ENCODE measurements at places on chromosomes 4 and X.

DNA sequence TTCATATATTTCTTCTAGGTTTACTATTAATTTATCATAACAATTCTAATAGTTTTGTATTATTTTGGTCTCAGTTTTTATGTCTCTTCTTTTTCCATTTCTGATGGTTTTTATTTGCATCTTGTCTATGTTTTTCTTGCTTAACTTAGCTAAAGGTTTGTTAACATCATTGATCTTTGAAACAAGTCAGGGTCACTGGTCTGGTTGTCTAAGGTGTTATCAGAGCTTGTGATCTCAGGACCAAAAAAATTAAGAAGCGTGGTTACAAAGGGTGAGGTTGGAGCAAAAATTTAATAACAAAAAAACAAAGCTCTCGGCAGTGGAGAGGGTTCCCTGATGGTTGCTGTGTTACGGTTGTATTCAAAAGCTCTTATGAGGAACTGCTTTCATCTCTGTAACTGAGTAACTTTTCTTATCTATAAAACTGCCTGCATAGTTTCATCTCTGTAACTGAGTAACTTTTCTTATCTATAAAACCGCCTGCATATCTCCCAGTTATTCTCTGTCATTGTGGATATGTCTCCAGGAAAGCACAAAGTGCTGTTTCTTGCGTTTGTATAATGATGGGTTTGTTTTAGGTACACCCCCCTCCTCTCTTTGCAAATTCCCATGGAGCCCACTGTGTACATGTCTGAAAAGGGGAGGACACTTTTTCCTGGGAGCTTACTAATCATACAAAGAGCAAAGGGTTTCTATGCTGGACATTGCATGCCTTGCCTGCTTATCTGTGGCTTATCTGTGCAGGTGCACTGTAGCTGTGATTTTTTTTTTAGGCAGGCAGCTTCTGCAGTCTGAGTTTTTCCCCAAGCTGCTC, 62.4 kb upstream of the UGT2B15 start:
- no peak for DNase-seq

GRCh38 chr4:93436000-93436626, 392.4 kb upstream of the ATOH1 start:
- DNase-seq: no peak

- no peak for DNase-seq
Measured at GRCh38 chr4:81142744-81143143, 72.3 kb downstream of the PRKG2 start.

GRCh38 chr4:119238068-119238722, 25.7 kb downstream of the USP53 start:
- no peak for DNase-seq

DNA sequence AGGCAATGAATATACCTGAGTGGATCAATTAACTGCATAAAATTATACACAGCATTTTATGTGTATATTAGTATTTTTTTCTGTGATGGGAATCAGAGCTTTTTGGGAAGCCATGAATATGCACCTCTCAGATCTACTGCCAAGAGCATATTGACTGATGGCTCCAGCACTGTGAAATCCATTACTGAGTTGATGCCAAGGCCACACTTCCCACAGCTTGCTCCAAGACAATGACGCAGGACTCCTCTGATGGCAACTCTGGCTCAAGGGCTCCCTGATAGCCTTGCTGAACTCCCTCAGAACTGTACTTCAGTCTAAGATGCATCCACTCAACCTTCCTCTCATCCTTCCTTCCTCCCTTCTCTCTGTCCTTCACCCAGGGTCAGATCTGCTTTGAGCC, 82.7 kb downstream of the OTC start:
- no peak for DNase-seq

- DNase-seq: peak; percentile 28
Measured at GRCh38 chr4:119587796-119588195, 40.8 kb downstream of the PDE5A start.

DNA sequence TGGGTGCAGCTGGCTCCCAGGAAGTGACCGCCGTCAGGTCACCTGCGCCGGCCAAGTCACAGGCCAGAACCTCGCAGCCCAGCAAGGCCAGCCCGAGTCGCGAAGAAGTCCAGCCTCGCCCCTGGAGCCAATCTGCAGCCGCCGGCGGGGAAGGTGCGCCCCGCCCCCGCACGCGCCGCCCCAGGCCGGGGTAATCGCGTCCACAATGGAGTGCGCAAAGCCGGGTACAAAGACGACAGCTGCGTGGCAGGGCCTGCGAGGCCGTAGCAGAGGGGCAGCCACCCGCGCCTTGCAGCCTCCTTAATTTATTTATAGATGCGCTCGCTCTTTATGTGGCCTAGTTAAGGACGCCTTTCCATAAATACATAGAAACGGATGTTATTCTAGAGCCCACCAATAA, 139.4 kb upstream of the CPEB2 start:
- no peak for DNase-seq

DNA sequence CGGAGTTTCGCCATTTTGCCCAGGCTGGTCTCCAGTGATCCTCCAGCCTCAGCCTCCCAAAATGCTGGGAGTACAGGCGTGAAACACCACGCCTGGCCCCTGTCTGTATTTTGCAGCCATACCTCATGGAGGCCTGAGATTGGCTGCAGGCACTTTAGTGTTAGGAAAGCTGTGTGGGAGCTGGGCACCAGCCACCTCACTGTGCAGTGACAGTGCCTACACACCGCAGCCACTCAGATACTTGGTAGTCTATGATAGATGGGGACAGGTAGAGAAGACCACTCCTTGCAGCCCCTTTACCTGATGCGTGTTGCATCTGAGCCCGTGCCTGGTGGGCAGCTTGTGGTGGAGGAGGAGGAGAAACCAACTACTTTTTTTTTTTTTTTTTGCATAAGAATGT, 16.3 kb downstream of the SMS start:
- DNase-seq: no peak

DNA sequence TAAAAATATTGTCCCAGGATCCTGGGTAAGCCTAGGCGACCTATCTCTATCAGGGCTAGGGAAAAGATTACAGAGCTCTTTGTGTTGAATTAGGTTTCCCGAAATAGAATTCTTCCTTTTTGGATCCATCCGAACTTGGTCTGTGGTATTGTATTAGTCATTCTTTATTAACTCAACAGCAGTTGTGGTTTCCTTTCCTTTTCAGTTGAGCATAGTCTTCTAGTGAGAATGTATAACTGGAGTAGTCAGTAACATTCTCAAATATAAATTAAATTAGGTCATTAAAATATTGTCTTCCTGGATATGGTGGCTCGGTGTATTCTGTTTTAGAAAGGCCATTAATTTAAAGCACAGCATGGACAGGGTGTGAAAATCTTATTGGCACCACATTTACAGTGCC, 520.4 kb downstream of the NLGN4X start:
- DNase-seq: peak; percentile 39

- DNase-seq: no peak
Measured at GRCh38 chrX:18041656-18042055, 179.0 kb downstream of the BEND2 start.

GRCh38 chr4:149574971-149575370, 240.7 kb downstream of the IQCM start:
- no peak for DNase-seq

- DNase-seq: no peak
Measured at GRCh38 chr4:33886356-33886755, 2358.0 kb downstream of the ARAP2 start.

GRCh38 chrX:49106930-49107329, 16.6 kb downstream of the GPKOW start:
- no peak for DNase-seq

GRCh38 chr4:96154676-96155075, 314.8 kb downstream of the PDHA2 start:
- no peak for DNase-seq

- no peak for DNase-seq
Measured at GRCh38 chr4:26294904-26295303, 25.9 kb upstream of the RBPJ start.

DNA sequence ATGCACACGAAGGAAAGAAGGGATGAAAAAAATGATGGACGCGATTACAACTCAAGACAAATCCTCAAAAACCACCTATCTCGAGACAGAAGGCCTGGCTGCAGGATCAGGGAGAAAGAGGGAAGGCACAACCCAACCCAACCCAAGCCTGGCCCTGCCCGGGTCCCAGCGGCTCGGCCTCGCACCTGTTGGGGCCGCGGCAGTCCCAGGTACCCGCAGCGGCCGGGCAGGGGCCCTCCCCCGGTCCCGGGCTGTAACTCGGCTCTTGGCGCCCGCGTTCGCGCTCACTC, 464 bp downstream of the RASGEF1B start:
- no peak for DNase-seq

DNA sequence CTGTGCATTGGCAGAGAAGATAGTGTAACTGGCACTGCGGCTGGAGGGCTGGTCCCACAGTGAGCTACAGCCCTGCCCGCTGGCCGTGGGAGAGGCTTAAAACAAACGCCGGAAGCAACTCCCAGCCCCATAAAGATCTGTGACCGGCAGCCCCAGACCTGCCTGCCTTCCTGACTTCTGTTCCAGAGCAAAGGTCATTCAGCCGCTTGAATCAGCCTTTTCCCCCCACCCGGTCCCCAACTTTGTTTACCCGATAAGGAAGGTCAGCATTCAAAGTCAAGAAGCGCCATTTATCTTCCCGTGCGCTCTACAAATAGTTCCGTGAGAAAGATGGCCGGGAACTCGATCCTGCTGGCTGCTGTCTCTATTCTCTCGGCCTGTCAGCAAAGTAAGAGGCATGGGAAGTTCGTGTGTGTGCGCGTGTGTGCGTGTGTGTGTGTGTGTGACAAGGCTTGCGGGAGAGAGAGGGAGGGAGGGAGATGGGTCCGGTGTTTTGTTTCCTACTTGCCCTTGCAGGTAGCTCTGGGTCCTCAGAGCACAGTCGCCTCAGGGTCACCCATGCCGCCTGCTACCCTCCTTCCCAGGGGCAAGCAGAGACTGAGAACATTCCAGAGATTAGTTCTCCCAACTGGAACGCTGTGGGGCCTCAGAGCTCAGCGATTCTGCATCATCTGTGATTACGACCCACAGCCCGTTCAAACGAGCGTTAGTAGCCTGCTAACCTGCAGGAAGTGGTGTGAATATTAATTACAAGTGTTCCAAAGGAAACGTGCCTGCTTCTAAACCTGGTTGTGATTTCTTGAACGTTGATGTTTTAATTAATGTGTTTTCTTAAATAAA, at the start of gene MGST2:
Gene MGST2 (plus strand): TSS at position 130 of the 840 bp plus-strand sequence. CDS start 201 bp downstream, at position 331.
- DNase-seq: no peak

DNA sequence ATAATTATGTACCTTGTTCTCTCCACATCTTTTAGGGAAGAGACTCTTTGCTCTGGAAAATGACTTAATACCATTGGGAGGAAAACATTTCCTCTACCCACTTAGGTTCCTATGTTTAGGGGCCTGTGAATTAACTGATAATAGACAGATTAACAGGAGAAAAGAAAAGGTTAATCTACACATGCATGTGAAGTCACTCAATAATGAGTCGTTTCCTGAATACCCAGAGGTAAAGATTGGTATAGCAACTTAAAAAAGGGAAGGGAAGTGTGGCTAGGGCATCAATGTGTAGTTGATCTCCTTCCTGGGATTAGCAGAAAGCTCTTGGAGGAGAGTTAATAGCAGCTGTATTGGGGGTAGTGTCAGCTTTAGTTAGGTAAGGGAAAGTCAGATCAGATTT, 419.5 kb upstream of the ATOH1 start:
- DNase-seq: no peak

- DNase-seq: no peak
Measured at GRCh38 chrX:85379174-85379907, at the start of gene POF1B. Gene POF1B, minus strand, starts transcription at chrX:85379665. Its CDS starts 211 bp downstream, at chrX:85379454.

GRCh38 chrX:52574416-52575275, 57.8 kb upstream of the XAGE1B start:
- peak; percentile 58 for DNase-seq

GRCh38 chrX:150692831-150693724, at the start of gene MTMR1:
Gene MTMR1, plus strand, starts transcription at chrX:150693396. Its CDS starts 135 bp downstream, at chrX:150693531.
- DNase-seq: no peak

DNA sequence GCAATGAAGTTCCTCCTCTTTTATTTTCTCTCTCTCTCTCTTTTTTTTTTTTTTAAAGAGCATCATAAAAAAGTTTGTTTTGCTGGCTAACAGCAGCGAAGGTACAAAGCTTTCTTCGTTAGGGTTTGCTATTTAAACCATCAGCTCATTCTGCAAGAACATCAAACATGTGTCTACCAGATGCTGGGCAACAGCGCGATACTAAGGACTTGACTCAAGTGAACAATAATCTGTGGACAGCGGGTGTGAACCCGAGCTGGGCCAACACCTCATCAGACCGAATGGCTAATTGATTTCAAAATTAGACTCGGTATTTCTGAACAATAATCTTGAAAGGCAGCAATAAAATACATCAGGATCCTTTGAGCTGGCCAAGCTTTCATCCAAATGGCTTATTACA, 246.4 kb downstream of the FBXO8 start:
- no peak for DNase-seq

DNA sequence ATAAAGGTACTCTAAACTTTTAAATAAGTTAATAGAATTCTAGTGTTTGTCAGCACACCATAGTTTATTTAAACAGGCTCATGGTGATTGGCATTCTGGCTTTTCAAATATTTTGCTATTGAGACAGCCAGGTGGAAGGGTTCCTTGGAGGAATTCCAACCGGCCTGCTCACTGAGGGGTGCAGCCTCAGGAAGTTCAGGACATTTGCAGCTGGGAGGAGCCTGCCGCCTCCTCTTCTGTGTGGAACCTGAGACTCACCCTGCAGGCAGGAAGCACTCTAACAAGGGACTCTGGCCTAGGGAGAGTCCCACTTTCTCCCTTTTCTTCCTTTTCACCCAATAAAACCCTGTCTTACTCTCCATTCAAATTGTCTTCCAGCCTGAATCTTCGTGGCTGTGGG, 1328.0 kb downstream of the FSTL5 start:
- no peak for DNase-seq

DNA sequence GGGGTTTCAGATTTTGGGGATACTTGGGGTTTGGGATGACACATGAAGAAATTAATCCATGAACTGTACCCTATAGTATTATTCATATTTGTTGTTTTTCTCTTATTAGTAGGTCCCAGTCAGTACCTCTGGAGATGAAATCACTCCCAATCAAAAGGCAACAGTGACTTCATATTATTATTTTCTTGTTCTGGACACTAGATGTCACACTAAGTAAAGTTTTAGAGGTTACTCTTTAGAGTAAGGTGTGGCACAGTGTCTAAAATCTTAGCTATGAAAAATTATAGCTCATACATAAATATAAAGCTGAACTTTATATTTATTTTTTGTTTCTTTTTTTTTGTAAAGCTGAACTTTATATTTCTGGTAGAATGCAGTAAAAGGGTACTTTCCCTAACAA, 35.1 kb downstream of the FAM114A1 start:
- no peak for DNase-seq

GRCh38 chr4:113316879-113317278, 267.4 kb downstream of the ANK2 start:
- DNase-seq: no peak

GRCh38 chr4:174564529-174564928, 42.2 kb upstream of the HPGD start:
- DNase-seq: no peak

GRCh38 chr4:121998024-121998423, 46.2 kb upstream of the TRPC3 start:
- DNase-seq: no peak

DNA sequence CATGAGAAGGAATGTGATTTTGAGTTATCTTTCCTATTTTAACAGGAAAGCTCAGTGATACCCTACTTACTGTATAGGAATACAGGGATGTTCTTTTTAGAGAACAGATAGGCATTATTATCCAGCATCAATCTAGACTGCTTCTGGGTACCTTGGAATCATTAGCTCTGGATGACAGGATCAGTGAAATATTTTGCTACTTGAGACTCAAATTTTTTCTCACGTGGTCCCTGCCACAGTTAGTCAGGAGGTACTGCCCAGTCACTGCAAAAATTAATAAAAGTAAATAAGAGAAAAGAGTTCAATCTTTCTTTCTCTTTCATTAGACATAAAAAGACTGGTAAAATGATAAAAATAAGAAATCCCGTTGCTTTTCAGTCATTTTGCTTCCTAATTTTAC, 5.5 kb downstream of the ZNF827 start:
- no peak for DNase-seq

GRCh38 chr4:113790478-113790877, 28.9 kb upstream of the CAMK2D start:
- DNase-seq: no peak
